Kidney capillary endothelial cell (primary cell): ENCODE measurements at places on chromosomes 7 and 10.

- no peak for DNase-seq
Measured at GRCh38 chr7:24508316-24508715, 64.9 kb upstream of the PALS2 start.

- no peak for DNase-seq
Measured at GRCh38 chr10:45257600-45257999, 57.8 kb downstream of the OR13A1 start.

DNA sequence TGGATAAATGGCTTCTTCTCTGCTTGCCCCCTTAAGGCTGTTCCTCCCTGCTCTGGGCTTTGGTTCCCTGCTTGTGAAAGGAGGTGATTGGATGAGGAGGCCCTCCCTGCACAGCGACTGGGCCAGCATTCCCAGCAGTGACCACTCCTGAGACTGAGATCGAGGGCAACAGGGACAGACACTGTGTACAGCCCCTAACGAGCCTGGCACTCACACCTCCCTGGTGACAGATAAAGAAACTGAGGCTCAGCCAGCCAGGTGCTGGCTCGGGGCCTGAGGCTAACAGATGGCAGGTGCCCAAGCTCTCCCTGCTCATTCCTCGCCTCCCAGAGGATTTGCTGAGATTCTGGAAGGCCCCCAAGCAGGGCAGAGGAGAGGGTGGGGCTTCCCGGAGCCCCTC is 12.0 kb upstream of the AQP1 start:
- DNase-seq = no peak

DNA sequence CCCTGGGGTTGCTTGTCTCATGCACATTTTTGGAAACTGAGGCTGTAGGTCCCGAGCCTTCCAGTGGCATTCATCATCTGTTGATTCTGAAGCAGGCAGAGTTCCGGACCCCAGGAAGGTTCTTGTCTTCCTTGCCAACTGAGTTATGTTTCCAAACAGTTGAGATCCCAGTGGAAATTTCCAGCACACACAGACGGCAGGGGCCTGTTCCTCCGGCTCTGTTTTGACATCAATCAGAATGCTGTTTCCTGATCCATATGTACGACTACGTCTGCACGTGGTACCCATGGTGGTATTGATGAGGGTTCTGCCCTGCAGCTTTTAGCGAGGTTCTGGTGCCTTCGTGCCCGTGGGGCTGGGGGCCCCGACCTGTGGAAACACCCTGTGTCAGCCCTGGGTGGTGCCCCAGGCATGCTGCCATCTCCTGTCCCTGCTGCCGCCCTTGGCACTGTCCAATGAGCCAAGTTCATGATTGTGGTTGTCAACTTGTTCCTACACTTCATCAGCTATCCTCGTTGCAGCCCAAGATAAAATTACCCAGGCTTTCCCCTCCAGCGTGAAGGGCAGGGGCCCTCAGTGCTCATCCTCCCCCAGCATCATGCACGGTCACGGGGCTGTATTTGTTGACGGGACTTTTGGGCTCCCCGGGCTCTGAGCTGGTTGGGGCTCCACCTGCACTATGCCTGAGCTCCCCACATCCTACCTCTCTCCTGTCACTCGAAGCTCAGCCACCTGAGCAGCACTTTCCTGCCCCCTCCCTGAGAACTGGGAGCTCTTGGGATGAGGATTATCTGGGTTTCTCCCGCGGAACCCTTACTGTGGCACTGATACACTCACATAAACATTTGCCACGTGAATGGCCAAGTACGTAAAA is 7.8 kb upstream of the DPYSL4 start:
- no peak for DNase-seq
